ENCODE measurements at places on chromosomes 5 and 9.

- peak; percentile 21 for DNase-seq
These were observed 160.5 kb upstream of the MSX2 start for GRCh38 chr5:174563899-174564298.

- no peak for DNase-seq
These were observed 545.8 kb downstream of the CSNK1G3 start for GRCh38 chr5:124057724-124058231.

DNA sequence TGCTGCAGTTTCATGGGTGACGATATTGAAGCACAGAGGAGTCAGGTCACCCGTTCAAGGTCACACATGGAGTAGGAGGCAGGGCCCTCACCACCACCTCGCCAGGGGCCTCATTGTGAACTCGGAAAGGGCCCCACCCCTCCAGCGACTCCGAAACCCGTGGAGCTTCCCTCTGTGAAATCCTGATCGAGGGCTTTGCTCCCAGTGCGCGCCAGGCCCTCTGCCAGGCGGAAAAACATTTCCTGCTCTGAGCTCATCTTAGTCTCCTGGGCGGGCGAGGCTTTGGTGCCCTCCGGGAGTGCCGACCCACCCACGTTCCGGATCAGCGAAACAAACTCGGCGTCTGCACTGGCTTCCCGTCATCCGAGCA, 75.0 kb upstream of the FCN1 start:
- no peak for DNase-seq

GRCh38 chr9:131954299-131954698, 125.4 kb downstream of the MED27 start:
- no peak for DNase-seq

- DNase-seq: no peak
These were observed 69.3 kb downstream of the CRB2 start for GRCh38 chr9:123425261-123425821.

GRCh38 chr9:2963307-2963706, 119.4 kb upstream of the PUM3 start:
- no peak for DNase-seq

GRCh38 chr5:103119070-103119764, 721 bp downstream of the GIN1 start:
- peak; percentile 13 for DNase-seq

- DNase-seq: no peak
These were observed 2.5 kb downstream of the IRX2 start for GRCh38 chr5:2748861-2749513.

DNA sequence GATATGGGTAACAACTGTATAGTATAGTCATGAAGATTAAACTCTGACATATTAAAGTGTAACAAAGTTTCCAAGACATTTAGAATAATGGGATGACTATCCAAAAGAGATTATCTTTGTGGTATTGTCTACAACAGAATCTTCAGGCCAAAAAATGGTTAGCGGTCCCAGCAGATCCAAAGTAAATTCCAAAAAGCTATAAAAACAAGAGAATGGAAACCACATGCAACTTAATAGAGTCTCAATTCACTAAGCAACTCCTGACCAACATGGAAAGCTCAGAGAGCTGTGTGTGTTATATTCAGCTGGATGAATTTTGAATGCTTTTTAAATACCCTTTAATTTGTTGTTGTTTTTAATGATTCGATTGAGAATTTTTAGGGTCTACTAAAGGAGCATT, 688.2 kb downstream of the CETN3 start:
- peak; percentile 46 for DNase-seq

- DNase-seq: no peak
These were observed 117.9 kb downstream of the NXNL2 start for GRCh38 chr9:88652876-88653275.

- DNase-seq: no peak
These were observed 142.9 kb upstream of the MSX2 start for GRCh38 chr5:174581479-174581878.

DNA sequence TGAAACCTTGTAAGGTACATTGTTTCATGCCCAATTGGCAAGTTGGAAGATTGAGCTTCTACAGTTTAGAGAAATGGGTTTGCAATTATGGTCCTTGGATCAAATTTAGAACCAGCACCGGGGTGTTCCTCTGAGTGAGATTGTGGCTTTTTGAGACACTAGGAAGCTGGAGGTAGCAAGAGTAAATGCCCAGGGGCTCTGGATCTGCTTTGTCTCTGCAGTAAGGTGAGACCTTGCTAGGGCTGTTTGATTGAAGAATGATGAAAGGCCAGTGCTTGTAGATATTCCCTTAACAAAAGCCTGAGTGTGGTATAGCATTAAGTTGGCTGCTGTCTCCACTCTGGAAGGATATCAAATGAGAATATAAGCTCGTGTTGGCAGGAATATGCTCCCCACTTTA, 36.0 kb downstream of the WWC1 start:
- DNase-seq: no peak

DNA sequence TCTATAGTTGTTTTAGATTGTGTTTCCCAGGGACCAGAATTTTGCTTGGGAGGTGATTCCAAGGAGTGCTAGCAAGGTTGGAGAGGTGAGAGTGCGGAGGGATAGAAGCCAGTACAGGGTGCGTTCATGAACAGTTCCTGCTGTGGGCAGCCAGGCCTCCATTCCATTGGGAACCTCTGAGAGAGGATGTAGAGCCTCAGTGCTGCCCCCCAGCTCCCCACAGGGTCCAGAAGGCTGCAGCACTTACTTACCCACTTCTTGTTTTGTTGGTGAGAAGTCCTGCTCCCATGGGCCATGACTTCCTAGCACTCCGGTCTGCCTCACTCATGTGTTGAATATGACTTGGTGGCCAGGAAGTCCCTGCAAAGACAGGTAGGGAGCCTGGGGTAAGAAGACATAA, 128.2 kb upstream of the GAS1 start:
- no peak for DNase-seq

Data from hindlimb muscle (tissue), 1 donor.